ENCODE measurements at places on chromosomes 5 and 9. TPM values are rescaled to one million over a fixed set of nuclear protein-coding genes. Genes with fewer than 3 reads are reported as not detected.

NAIF1 gene
- total RNA-seq = 11.9 TPM

GRCh38 chr5:151935135-151935695 is 10.6 kb upstream of the GLRA1 start:
- no peak overlapping the region for H3K4me3 ChIP-seq
- no peak for DNase-seq
- H3K36me3 ChIP-seq = peaks cover 15% of the 10 kb centered on the region

CDKN2B gene
- 0.73 TPM for total RNA-seq

DNA sequence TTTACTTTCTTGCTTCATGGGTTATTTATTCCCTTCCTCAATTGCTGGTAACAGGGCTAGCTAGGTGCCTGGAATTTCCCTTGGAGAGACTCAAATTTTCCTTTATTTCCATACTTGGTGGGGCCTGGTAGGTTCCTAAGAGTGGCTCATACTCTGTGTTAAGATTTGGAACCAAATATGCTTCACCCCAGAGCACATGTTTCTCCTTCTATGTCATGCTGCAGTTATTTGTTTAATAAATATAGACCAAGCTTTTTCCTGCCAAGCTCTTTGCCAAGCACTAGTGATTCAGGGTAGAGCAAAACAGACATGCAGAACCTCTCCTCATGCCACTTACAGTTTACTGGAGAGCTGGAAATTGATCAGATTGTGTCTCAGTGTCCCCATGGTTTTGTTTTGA is 290.3 kb upstream of the SGCD start:
- H3K4me3 ChIP-seq = no peak overlapping the region
- H3K4me1 ChIP-seq = peaks cover 30% of the 10 kb centered on the region
- peaks cover 55% of the 10 kb centered on the region for H3K27me3 ChIP-seq
- DNase-seq = no peak
